ENCODE measurements at places on chromosomes 11 and 22. TPM values are rescaled to one million over a fixed set of nuclear protein-coding genes. Genes with fewer than 3 reads are reported as not detected.

DNA sequence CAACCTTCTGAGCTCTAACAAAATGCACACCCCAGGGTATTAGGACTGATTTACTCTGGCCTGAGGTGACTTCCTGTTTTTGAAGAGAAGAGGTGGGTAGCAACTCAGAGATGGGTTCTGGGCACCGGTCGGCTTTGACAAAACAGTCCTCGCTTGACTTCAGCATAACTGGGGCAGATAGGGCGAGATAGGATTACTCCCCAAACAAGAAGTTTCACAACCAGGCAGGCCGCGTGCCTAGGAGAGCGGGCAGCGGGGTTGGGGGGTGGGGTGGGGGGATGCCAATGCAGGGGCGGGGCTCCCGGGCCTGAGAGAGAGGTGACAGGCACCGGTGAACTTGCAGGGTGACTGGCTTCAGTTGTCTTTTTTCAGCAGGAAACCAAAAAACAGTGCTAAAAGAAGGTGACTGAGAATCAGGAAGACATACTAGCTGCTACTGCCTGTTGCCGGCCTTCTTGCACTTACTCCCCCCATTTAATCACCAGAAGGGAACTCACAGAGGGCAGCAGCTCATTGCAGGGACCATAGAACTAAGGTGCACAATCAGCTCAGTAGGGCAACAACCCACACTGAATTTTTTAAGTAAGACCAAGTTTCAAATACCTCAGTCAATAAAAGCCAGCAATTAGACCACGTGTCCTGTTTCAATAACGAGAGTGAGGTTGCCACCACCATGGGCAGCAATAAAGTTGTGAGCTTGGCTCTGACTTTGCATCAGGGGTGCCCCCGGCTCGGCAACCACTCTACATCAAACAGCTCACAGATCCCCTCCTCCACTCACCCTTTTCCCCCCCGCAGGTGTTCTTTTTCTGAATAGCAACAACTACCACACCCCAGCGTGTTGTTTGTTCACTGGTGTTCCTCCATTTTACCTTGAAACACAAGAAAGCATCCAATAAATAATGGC, 37.2 kb upstream of the ETS1 start:
- H3K27me3 ChIP-seq: no peaks in the 10 kb centered on the region
- H3K36me3 ChIP-seq: no peaks in the 10 kb centered on the region
- peak overlapping the region; percentile 8 for H3K27ac ChIP-seq
- H3K4me3 ChIP-seq: no peak overlapping the region
- peaks cover 5% of the 10 kb centered on the region for H3K4me1 ChIP-seq
- DNase-seq: peak; percentile 56

DNA sequence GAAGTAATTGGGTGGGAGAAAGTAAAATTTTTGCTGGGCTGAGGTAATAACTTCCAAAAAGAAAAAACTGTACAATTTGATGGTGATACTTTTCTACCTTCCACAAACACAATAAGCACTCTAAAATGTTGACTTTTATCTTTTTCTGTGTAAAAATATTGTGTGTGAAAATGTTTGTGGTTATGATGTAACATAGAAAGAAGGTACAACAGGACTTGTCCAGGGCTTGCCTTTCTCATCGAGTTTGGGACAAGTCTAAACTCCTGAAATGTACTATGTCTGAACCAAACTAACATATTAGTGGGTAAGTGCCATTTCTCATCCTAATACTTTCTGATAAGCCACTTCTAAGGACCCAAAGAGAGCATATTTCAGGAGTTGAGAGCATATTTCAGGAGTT, 174.2 kb upstream of the PDGFD start:
- no peaks in the 10 kb centered on the region for H3K4me1 ChIP-seq
- DNase-seq: no peak
- H3K27ac ChIP-seq: no peak overlapping the region
- no peaks in the 10 kb centered on the region for H3K27me3 ChIP-seq
- no peaks in the 10 kb centered on the region for H3K36me3 ChIP-seq

GRCh38 chr11:130391711-130392110, 36.7 kb downstream of the ADAMTS8 start:
- no peaks in the 10 kb centered on the region for H3K27me3 ChIP-seq
- no peaks in the 10 kb centered on the region for H3K36me3 ChIP-seq
- no peak for DNase-seq
- H3K4me3 ChIP-seq: no peak overlapping the region

DNA sequence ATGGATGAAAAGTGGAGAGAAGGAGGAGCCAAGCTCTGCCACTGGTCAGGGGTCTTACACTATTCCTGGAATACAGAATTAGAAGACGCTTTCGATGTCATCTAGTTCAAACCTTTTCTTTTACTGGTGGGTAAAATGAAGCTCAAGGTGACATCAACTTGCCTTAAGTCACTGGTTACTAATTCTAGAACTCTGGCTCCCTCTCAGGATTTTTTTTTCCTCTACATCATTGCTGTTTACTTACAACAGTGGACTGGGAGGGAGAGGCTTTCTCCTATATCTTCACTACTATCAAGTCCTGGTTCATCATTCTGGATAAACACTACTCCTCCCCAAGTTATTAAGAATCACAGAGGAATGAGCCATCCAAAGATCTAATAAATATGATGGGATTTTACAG, 82.9 kb downstream of the ETS1 start:
- H3K4me3 ChIP-seq: no peak overlapping the region
- no peaks in the 10 kb centered on the region for H3K36me3 ChIP-seq
- peak overlapping the region; percentile 88 for H3K27ac ChIP-seq
- H3K27me3 ChIP-seq: no peaks in the 10 kb centered on the region
- no peak for DNase-seq

GRCh38 chr11:10459029-10459970, 4.2 kb downstream of the AMPD3 start:
- no peak for DNase-seq
- H3K27ac ChIP-seq: no peak overlapping the region

DNA sequence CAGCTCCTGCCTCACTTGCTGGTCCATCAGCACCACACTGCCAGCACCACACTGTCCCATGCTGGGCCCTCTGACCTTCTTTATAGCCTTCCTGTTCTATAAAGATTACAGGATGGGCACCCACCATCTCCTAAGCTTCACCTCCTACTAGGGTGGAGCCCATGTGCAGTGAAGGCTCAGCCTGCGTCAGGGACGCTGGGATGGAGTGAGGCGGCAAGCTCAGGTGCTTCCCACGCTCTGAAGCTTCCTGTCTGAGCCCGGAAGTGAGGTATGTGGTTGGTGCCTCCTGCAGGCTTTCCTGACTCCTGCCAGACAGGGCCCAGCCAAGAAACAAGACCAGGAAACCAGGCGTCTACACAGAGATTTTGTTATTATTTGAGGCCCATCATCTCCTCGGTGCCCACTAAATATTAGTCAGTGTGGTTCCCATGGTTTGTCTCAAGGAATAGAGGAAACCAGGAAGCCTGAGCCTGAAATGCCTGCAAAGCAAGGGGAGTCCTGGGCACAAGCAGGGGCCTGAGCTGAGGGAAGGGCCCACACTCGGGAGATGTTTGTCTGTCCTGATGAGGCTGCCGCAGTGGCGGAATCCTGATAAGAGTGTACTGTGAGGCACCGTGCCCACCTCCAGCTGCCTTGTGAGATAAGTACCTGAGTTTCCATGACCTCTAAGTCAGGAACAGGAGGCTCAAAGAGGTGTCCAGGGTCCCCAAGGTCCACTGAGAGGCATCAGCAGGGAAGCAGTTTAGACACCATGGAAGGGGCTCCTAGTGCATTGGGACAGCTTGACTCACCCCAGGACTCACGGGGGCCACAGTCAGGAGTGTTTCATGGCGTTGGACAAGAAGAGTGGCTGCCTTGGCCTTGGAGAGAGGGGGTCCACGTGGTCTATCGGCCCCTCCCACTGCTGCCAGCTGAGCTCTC, 22.0 kb downstream of the RSPH14 start:
- no peaks in the 10 kb centered on the region for H3K36me3 ChIP-seq
- no peaks in the 10 kb centered on the region for H3K27me3 ChIP-seq

DNA sequence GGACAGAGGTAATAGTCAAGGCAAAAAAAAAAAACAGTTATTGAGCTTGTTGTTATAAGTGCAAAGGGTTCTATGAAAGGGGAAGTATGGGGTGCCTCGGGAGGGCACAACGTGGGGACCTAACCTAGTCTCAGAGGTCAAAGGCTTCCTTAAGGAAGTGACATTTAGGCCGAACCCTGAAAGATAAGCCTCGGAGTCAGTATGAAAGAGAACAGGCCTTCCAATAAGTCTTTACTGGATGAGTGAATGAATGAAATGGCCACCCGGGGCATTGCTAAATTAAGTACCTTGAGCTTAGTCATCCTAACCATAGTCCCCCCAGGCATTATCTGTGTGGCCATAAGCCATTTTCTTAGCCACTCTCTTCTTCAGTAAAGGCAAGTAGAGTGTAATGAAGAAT, 19.7 kb downstream of the FLI1 start:
- H3K27ac ChIP-seq: peak overlapping the region; percentile 46
- DNase-seq: no peak
- H3K4me1 ChIP-seq: peaks cover 19% of the 10 kb centered on the region
- no peak overlapping the region for H3K4me3 ChIP-seq
- H3K36me3 ChIP-seq: no peaks in the 10 kb centered on the region

GRCh38 chr22:44543781-44544477, 45.9 kb upstream of the RTL6 start:
- no peak overlapping the region for H3K4me3 ChIP-seq
- peaks cover 27% of the 10 kb centered on the region for H3K27me3 ChIP-seq
- no peaks in the 10 kb centered on the region for H3K4me1 ChIP-seq
- H3K36me3 ChIP-seq: no peaks in the 10 kb centered on the region
- H3K27ac ChIP-seq: no peak overlapping the region

DNA sequence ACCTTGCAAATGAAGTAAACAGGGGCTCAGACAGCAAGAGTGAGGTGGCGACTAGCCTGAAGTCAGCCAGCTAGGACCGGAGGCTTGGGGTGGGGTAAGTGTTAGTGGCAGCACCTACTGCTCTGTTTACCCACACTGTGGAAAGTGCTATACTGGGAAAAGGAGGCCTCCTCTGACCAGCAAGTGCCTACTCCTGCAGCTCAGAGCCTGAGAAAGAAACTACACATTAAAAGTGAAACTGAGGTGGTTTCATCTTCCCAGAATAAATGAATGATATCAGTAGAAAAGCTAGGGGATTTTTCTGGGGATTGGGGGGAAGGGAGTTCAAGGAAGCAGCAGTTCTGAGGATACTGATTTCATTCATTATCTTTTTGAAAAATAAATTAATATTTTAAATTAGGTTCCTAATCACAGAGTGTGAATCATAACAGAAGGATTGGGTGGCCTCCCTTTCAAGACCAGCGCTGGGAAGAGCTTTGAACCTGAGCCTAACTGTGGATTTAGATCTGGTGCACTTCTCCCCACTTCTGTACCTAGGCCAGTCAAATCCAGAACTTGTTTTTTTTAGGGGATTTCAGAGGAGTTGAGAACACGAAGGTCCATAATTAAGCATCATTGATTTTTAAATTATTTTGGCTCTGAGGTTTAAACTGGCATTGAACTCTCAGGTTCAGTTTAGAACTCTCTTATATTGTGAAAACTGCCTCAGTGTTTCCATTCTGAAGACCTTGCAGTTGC, 48.1 kb upstream of the GRAMD1B start:
- DNase-seq: no peak
- H3K27me3 ChIP-seq: no peaks in the 10 kb centered on the region
- no peak overlapping the region for H3K27ac ChIP-seq
- no peak overlapping the region for H3K4me3 ChIP-seq

The OR5P2 gene
- not detected for total RNA-seq

The CNTN5 gene
- total RNA-seq: not detected

The PGR gene
- total RNA-seq: 1.9 TPM

The CPT1A gene
- total RNA-seq: 6.9 TPM

The DCHS1 gene
- 1.5 TPM for total RNA-seq

All from gastrocnemius medialis (tissue), 4 donors.